CD4-positive, alpha-beta T cell treated with Interleukin-4 for 4 hours (primary cell): ENCODE measurements at places on chromosomes 6 and 20.

GRCh38 chr6:53395986-53396385 lies 47.2 kb upstream of the ELOVL5 start:
- DNase-seq = no peak

DNA sequence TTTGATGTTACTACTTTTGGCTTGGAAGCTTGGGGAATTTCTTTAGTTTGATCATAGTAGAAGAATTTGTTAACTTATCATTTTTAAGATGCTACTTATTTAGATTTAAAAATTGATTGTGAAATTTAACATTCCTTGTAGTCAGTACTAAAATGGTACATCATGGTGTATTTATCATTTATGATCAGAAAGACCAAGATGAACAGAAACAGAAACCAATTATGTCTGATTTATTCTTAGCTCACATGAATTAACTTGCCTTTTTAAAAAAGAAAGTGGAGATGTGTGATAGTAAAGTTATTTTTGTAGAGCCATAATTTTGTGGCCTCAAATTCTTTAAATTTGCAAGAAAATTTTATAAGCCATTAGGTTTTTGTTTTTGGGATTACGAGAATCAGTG lies 77.6 kb downstream of the LIN28B start:
- DNase-seq = no peak

- DNase-seq = no peak
Measured at GRCh38 chr20:32493356-32493755, 91.8 kb downstream of the NOL4L start.

- DNase-seq = no peak
Measured at GRCh38 chr20:50181344-50181743, 9.3 kb upstream of the CEBPB start.

DNA sequence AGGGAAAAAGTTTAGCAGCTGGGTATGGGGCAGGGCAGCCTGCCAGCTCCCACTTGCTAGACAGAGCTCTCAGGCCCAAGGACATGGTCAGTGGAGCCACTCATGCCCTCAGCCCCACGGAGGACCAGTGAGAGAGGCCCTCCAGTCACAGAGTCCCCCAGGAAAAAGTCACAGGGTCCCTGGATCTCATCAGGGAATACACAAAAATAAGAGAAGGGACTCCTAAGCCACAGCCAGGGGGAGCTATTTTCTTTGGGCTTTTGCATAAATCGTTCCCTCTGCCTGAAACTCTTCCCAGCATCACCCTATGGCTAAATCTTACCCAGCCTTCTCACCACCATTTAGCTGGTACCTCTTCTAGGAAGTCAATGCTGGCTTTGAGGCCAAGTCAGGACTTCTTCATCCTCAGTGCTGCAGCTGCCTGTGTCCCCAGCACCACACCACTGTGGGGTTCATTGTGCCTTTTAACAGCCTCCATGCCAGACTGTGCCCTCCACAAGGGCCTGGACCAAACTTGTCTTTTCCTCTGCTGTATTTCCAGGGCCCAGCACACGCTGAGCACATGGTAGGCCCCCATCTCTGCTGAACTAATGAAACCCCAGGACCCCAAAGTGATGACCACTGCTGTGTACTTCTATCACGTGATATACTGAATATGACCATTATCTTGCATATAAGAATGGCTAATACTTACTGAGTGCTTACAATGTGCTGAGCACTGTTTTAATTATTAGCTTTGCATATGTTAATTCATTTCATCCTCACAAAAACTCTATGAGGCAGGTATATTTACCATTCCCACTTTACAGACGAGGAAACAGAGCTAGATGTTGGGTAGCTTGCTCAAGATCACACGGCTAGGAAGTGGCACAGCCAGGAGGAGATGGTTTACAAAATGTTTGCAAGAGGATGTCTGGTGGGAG lies 2.0 kb downstream of the ZNF335 start:
- DNase-seq = peak; percentile 26
